LoVo (cell line): ENCODE measurements at places on chromosomes 13 and 19.

- DNase-seq, result no peak
Observed at GRCh38 chr13:36357692-36358091, 11.5 kb upstream of the SPART start.

DNA sequence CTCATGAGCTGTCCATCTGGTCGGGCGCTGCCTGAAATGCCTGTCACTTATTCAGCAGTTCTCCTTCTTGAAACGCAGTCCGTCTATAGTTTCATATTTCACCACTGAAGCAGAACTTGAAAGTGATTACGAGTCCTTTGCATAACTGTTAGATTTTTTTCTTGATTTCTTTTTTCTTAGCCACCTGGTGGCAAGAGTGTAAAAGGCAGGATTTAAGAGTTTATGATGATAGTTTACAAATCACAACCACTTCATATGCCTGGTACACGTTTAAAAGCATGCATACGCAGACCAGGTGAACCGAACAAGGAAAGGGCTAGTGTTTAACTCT lies 45.8 kb downstream of the GGACT start:
- DNase-seq, result peak; percentile 9

DNA sequence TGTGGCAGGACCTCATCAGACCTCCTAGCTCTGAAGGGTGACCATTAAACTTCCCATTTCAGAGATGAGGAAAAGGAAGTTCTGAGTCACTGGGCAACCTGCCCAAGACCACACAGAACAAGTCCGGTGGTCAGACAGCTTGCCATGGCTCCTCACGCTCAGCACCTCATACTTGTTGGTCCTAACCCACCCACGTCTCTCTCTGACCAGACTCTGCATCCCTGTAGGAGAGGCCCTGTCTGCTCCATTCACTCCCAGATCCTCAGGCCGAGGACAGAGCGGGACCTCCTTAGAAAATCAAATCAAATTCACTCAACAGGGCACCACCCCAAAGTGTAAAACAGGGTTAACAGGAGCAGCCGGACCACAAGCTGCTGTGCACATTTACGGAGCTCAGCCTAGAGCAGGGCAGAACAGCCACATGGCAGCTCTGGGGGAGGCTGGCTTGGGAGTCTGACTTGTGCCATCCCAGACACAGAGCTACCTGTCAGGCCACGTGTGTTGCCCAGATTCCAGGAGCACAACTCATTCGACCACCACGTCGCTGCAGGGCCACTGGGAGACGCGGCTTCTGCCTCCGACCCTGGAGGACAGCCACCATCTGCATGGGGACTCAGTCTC lies 1.7 kb downstream of the MIER2 start:
- peak; percentile 21 for DNase-seq

GRCh38 chr13:107553838-107554237 lies 661.5 kb downstream of the LIG4 start:
- no peak for DNase-seq

GRCh38 chr13:79423801-79424642 lies 18.0 kb upstream of the RBM26 start:
- DNase-seq, result peak; percentile 71

GRCh38 chr13:84191139-84191538 lies 308.9 kb upstream of the SLITRK1 start:
- no peak for DNase-seq

DNA sequence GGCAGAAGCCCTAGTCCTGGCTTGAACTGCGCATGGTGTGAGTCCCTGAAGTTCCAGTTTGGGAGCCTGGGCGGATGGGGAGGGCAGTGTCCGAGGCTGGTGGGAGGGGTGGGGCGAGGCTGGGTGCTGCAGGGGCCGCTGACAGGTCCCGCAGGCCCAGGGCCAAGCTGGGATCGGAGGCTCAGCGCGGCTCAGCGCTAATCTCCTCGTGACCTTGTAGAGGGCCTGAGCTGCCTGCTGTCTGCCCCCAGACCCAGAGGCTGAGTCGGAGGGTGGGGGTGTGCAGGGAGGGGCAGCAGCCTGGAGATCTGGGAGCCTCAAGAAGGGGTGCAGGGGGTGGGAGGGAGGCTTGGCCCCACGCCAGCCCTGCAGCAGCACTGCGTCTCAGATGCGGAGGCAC lies 3.0 kb downstream of the ATP1A3 start:
- no peak for DNase-seq

DNA sequence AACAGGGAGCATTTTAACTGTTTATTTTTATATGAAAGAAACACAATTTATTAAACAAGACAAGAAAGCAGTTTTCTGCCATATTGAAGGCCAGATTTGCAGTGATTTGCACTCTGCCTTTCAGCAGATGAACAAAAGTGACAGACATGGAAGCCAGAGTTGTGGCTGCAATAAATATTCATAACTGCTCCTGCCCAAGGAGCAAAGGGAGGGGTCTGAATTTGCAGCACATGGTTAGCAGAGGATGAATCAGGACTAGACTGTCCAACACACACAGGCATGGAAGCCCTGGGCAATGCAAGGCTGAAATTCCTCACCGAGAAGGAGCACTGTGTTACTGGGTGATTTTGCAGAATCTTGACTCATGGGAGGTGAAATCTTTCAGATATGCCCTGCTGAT lies 418.2 kb downstream of the DCT start:
- DNase-seq, result no peak
